ENCODE measurements at places on chromosomes 6 and 20.

DNA sequence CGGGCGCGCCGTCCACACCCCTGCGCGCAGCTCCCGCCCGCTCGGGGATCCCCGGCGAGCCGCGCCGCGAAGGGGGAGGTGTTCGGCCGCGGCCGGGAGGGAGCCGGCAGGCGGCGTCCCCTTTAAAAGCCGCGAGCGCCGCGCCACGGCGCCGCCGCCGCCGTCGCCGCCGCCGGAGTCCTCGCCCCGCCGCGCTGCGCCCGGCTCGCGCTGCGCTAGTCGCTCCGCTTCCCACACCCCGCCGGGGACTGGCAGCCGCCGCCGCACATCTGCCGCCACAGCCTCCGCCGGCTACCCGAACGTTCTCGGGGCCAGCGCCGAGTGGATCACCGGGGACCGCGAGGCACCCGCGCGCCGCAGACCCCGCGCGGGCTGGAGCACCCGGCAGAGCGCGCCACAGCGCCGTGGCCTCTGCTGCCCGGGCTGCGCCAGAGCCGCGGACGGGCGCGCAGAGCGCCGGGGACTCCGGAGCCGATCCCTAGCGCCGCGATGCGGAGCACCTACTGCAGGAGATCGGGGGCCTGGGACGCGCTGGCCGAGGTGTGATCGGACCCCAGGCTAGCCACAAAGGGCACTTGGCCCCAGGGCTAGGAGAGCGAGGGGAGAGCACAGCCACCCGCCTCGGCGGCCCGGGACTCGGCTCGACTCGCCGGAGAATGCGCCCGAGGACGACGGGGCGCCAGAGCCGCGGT, at the start of gene BMP2:
Gene BMP2, plus strand, starts transcription at position 151 of the 692 bp plus-strand sequence. CDS start 2,441 bp downstream, outside the sequence.
- peak; percentile 51 for DNase-seq

- no peak for DNase-seq
These were observed 1297.5 kb upstream of the CITED2 start for GRCh38 chr6:140671926-140672325.

DNA sequence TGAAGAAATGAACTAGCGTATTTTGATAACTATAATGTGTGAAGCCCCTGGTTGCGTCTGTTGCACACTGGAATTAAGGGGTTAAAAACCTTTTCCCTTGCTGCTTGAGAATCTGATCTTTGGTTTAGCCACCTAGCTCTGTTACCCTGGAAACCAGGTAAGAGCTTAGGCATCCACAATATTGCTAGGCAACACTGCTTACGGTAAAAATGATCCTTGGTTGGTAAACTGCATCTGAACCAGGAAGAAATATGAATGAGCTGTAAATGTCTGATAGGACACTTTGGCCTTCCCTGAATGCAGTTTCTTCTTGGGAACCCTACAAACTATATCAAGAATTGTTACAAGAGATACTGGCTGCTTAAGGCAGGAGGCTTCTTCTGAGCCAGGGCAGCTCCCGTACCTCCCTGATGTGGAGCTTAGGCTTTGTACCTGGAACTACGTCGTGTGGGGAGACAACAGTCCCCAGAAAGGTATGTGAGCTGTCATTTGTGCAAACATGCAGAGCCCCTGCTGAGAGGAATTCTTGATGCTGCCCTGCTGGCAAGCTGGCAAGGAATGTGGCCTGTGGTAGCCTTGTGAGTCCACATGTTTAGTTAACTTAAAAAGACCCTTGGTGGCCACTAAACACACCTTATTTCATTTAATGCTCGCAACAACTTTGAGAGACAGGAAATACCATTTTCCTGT, 18.4 kb downstream of the UBE3D start:
- no peak for DNase-seq

GRCh38 chr20:22758815-22759214, 174.4 kb upstream of the FOXA2 start:
- DNase-seq = no peak

DNA sequence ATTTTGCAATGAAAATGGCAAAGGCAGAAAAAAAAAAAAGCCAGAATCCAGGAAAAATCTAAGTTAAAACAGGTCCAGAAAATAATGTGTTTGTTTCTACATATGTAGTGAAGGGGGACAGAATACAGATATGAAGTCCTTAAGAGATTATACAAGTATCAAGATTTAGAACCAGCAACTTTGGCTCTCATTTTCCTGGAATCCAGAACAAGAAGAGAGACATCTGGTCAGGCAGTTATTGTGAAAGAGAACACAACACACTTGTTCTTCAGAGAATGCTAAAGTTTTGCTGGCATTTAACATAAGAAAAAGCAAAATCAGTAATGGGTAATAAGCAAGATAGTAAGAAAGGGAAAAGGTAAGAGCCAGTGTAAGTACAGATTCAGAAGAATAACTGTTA, 21.1 kb downstream of the BAG2 start:
- DNase-seq = no peak

DNA sequence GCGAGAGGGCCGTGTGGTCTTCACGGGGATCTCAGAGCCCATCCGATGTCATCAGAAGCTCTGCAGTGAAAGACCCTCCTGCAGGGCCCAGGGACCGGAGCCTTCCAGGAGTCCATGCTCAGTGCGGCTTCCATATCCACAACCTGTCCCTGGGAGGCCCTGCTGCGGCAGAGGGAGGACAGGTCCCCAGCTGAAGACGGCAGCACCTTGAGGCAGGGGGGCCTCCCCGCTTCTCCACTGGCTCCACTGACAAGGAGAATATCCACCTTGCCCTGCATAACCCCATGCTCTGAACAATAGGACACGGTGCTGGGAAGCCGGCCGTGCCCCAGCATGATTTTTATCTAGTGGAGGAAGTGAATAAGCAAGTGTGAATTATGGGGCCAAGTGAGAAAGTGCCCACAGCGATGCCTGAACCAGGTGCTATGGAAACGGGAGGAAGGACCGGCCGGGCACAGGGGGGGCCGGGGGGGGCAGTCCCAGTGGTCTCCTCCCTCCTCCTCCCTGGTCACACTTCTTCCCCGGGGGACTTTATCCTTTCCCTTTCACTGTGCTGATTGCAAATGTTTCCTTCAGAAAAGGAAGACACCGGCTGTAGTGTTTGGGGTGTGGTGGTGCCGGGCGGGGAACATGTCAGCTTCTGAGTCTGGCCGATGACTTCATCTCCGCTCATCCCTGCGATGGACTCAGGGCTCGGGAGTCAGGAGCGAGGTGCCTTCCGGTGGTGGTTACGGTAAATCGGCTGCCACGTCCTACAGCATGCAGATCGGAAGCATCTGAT, 225.1 kb downstream of the ERMARD start:
- DNase-seq = peak; percentile 31

- no peak for DNase-seq
These were observed 56.1 kb upstream of the APCDD1L start for GRCh38 chr20:58571356-58571692.

DNA sequence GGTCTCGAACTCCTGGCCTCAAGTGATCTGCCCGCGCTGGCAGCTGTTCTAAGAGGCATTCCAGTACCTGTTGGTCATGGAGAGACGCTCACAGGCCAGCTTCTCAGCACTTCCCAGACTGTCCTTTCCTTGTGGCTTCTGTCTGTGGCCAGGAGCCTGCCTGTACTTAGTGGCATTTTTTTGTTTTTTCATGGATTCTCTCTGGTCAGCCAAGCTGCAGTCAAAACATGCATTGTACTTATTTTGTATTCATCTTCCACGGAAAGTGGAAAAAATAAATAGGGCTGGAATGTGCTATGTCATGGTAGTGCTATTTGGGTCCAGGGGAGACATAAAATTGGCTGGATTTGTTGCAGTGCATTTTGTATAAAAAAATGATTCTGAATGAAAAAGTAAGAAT, 29.1 kb downstream of the ZDHHC14 start:
- no peak for DNase-seq

- DNase-seq = no peak
These were observed 42.5 kb downstream of the CPXM1 start for GRCh38 chr20:2757969-2758368.

DNA sequence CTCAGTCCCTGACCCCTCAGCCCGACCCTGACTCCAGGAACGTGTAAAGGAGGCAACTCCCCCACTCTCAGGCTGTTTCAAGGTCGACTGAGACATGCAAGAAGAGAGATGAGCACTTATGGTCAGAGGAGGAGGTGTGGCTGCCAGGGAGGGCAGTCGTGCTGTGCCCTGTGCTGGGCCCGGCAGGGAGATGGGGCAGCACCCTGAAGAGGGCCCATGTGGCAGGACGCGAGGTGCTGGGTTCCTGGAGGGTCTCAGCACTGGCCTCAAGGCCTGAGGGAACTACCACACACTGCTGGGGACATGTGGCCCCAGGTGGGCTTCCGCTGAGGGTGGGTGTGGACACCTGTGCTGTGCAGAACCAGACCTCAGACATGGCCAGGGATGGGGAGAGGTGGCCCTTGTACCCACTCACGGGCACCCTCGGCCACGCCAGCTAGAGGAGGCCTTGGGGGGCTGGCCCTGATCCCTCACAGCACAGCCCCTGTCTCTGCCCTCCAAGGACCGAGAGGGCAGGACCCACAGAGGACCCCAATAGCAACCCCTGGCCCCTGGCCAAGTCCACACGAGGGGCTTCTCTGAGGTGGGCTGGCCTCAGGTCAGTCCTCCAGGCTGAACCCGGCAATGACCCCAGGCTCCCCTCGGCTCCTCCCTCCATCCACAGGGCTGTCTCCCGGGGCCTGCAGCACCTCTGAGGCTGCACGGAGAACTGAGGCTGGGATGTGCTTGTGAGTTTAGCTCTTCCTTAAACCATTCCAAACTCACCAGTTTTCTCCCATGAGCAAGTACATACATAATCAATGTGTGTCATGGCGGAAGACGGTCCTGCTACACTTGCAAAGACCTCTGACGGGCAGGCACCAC, 8.7 kb downstream of the SLC2A4RG start:
- DNase-seq = no peak

DNA sequence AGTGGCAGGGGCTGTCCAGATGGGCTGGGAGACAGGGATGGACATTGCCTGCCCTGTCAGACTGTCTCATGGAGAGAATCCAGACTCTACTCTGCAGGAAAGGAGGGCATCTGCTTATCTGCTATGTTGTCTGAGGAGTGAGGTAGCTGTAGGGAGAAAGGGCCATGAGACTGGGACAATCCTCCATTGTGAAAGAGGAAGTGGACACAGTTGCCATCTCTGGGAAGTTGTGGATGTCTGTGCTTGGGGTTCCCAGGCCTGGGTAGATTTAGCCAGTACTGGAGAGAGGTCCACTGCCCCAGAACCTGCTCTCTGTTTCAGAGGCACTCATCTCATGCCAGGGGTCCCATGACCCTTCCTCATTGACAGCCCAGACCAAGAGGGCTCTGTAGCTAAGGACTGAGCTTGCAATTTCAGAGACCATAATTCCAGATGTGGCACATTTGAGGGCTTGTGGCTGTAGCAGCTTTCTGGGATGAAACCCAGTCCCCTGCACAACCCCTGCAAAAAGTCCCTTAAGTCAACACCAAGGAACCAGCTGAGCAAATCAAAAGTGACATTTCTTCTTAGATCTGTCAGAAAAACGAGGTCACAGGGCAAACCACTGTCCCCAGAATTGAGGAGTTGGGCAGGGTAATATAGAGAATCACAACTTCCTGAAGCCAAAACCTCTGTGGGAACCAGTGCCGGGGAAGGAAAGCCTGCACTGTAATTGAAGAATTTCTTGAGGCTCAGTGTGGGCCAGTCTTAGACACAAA, 4.1 kb upstream of the SIRPG start:
- DNase-seq = no peak

DNA sequence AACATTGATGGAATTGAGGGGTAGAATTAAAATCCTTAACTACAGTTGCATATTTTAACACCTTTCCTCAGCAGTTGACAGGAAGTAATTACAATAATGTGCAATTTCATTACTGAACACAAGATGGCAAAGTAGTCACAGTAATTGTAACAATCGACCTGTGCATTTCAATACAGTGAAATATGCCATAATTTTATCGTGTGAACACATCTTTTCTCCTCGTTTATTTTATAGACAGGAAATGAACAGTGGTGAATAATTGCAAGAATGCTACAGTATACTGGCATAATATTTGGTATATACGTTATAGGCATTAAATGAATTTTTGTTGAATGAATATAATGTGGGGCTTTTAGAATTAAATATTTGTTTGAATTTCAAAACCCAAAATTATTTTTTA, 25.0 kb downstream of the CYB5R4 start:
- DNase-seq = no peak

- no peak for DNase-seq
These were observed 488.3 kb downstream of the CDKAL1 start for GRCh38 chr6:21022343-21023107.

- DNase-seq = no peak
These were observed 5.3 kb upstream of the CABLES2 start for GRCh38 chr20:62412194-62413024.

- DNase-seq = peak; percentile 72
These were observed 3.9 kb upstream of the MICB start for GRCh38 chr6:31493875-31494694.

- DNase-seq = peak; percentile 26
These were observed 62.7 kb upstream of the ISM1 start for GRCh38 chr20:13158369-13158768.

GRCh38 chr20:36337886-36338285, 31.7 kb downstream of the DLGAP4 start:
- no peak for DNase-seq

GRCh38 chr6:46949632-46950280, 28.0 kb upstream of the ADGRF5 start:
- DNase-seq = peak; percentile 6

- no peak for DNase-seq
These were observed 879.7 kb downstream of the QKI start for GRCh38 chr6:164294047-164294784.

GRCh38 chr6:7052443-7053011, 55.2 kb upstream of the RREB1 start:
- DNase-seq = peak; percentile 89

DNA sequence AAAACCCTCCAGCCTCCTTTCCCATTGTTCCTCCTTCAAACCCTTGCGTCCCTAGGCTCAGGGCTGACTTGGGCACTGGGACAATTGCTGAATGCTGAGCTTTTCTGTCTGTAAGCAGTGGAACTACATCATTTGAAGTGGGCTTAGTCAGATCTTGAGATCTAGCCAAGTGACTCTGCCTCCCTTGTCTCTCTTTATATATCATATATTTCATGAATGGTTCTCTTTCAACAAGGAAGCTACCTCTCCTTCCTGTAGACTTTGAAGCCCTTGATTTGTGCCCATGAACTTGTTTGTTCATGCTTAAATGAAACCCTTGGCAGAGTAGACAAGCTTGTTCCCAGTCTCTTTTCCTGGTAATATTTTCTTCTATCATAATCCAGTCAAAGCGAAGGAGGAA, 60.0 kb upstream of the KIF13A start:
- DNase-seq = peak; percentile 34

DNA sequence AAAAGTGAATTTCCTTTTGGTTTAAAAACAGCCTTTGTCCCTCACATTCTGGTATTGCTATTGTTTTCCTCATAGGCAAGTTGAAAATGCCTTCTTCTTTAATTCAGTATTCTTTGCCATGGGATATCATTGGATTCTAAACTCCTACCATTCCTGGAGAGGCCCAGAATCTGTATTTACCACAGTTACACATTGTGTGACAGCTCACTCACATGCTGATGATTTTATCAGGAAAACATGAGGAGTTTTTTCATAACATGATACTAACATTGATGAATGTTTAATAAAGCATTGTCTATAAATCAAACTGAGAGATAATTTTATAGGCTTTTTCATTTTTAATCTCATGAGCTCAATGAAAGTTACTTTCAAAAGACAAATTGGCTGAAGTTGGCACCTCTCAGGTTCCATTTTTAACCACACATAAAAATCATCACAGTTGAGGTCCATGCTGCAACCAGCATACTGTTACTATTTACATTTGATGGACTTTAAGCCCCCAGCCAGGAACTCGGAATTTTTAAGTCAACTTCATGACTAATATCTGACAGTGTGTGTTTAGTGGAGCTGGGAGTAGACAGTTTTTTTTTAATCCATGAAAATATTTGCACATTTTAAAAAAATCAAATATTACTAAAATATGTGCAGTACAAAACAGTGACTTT, 82.8 kb downstream of the FAM83B start:
- no peak for DNase-seq

Measured in MG63 (cell line).